ENCODE measurements at places on chromosomes 2 and 18.

GRCh38 chr18:59787998-59788790 is 91.0 kb upstream of the CCBE1 start:
- DNase-seq, result no peak

GRCh38 chr2:54704688-54705605 is 18.5 kb upstream of the EML6 start:
- no peak for DNase-seq

- no peak for DNase-seq
These were observed 187.2 kb upstream of the HS6ST1 start for GRCh38 chr2:128505575-128506526.

DNA sequence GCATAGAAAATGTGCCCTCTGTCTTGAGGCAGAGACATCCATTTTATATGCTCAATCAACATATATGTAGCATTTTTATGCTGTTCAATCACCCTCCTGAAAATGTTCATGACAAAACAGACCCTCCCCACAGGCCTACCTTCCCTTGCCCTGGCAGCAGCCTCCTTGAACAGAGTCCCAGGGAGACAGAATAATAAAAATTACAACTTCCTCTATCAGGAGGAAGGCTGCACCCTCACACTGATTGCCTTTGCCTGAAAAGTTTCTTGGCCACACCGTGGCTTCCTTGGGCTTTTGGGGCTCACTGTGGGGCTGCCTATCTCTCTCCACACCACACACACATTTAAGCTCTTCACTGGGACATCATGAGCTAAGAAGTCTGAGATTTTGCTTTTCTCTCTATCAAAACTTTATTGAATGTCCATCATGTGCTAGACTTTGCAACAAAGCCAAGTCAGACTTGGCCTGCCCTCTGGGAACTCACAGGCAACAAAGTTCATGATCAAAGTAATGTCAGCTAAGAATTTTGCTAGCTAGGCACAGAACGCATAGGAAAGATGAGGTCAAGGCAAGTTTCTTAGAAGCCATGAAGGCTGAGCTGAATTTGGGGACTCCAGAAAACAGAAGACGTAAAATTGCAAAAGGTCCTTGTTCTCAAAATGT is 101.6 kb downstream of the BCL2L11 start:
- no peak for DNase-seq

DNA sequence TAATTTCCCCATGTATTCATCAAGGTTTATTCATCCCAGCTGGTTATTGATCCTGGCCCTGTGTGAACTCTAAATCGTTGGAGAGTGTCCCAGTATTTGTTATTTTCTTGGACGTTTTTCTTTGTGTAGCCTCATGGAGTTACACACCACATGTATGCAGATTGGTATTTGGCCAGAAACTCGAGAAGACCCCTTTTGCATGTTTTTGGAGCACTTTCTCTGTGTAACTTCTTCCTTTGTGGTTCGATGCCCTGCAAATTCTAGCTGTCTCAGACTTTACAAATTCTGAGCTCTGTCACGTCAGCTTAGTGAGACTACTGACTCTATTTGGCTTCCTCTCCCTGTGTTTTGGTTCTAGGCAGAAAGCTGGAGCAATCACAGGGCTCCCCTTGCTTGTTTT is 198.7 kb downstream of the MCFD2 start:
- DNase-seq, result no peak

- DNase-seq, result no peak
These were observed 29.3 kb downstream of the PDE11A start for GRCh38 chr2:178043266-178043665.

DNA sequence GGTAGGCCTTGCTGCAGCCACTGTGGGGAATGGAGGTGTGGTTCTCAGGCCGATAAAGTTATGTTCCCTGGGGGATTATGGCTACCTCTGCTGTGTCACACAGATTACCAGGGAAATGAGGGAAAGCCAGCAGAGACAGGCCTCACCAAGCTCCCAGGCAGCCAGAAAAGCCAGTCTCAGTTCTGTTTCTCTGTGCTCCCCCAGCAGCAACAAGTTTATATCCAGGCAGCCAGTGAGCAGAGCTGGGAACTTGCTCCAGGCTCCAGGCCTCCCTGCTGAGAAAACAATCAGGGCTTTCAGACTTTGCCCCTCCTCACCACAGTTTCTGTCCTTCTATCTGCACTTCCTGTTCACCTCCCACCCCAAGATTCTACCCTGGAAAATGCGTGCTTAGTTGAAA is 596.6 kb upstream of the GYPC start:
- no peak for DNase-seq

All from activated T-helper 1 cell treated with anti-CD3 and anti-CD28 coated beads, Interleukin-2, amount 50 U/mL, for 16 hours (primary cell).